ENCODE measurements at places on chromosomes 6 and 20.

- DNase-seq, result no peak
These were observed 3.3 kb upstream of the ASXL1 start for GRCh38 chr20:32354592-32355416.

DNA sequence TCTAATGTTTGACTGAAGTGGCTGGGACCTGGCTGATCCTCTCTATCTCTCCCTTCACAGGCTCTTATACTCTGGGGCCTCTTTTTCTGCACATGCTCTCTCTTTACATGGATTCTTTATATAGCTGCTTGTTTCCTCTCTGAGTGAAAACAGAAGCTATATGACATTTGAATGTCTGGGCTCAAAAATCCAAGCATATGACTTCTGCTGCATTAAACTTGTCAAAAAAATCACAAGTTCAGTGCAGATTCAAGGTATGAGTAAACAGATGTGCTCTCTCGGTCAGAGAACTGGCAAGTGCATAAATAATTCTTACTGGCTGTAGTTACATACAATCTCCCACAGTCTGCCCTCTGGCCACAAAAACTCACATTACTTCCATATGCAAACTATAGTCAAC is 96.6 kb downstream of the LCA5 start:
- DNase-seq, result no peak

DNA sequence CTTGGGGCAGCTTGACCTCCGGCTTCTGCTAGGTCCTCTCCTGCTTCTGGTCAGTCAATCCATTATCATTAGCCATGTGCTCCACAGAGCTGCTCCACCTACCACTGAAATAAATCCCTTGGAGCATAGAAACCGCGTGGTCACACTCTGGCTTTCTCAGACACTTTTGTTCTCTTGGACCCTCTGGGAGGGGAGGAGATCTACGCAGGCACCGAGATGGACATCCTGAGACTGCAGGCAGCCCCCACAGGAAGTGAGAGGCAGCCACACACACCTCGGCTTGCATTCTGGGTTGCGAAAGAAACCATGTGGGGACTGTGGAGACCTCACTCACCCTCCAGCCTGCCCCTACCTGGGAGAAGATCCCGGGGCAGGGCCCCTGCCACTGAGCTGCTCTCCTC is 79.5 kb downstream of the FYN start:
- DNase-seq, result no peak

- no peak for DNase-seq
These were observed 42.2 kb upstream of the OSTM1 start for GRCh38 chr6:108116546-108117426.

DNA sequence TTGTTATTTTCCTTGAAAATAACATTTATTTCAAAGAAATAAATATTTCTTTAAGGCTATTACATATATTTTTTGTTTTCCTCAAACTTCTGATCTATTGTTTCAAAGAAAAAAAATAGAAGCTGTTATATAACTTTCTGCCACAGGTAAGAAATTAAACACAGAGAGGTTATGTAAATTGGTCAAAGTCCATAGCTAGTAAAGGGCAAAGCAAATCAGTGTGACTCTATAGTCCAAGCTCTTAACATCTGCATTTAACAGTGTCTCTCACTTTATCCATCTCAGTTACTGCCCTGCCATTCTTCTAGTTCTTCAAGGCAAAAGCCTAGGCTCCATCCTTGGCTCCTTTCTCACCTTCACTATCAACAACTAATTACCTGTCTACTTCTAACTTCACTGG is 57.1 kb downstream of the RWDD2A start:
- no peak for DNase-seq

GRCh38 chr6:106870069-106870468 is 104.5 kb downstream of the CD24 start:
- DNase-seq, result no peak

- DNase-seq, result no peak
These were observed 588 bp upstream of the ACSS2 start for GRCh38 chr20:34875642-34876405.

DNA sequence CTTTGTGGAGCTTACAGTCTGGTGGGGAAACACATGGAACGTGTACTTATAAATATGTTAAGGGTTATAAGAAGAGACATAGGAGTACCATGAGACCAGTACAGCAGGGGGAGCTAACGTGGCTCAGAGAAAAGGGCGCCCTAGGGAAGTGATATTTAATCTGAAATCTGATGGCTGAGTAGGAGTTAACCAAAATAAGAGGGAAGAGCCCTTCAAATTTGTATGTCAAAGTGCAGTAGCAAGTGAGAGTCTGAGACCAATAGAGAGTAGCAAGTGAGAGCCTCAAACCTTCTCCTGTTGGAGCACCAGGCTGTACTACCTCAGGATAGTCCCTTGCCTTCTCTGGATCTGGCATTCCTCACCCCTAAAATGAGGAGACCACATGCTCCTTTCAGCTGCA is 6.1 kb upstream of the PKIG start:
- peak; percentile 31 for DNase-seq

GRCh38 chr6:99548706-99549105 is 19.8 kb downstream of the CCNC start:
- no peak for DNase-seq

DNA sequence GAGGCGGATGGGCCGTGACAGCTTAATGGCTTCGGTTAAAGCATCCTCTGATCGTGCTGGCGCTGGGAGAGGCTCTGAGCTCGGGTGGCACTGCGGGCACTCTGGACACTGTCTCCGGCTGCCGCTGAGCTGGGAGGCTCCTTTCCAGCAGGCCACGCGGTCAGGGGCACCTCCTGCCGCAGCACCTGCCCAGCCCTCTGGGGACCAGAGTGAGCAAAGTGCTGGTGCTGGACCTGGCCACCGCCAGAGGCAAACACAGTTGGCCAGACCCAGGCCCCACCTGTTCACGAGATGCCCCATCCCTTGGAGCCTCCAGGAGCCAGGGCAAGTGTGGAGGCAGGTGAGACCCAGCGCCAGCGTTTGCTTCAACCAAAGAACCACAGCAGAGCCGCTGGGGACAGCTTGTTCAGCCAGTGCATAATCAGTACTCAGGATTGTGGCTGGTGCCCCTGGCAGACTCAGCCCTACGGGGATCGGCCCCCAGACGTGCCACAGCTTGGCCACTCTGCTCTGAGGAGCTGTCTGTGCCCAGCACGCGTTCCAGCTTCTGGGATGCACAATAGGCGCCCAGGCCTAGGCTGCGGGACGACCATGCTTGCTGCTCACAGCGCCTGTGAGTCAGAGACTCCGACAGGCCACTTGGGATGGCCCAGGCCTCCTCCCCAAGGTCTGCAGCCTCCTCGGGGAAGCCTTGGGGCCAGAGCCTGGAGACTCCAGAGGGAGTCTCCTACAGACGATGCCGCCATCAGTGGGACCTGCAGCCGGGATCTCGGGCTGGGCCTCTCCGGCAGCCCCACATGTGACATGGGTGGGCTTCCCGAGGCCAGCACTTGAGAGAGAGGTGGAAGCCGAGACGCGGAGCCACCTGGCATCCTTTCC is 38.2 kb upstream of the SLCO4A1 start:
- DNase-seq, result no peak

DNA sequence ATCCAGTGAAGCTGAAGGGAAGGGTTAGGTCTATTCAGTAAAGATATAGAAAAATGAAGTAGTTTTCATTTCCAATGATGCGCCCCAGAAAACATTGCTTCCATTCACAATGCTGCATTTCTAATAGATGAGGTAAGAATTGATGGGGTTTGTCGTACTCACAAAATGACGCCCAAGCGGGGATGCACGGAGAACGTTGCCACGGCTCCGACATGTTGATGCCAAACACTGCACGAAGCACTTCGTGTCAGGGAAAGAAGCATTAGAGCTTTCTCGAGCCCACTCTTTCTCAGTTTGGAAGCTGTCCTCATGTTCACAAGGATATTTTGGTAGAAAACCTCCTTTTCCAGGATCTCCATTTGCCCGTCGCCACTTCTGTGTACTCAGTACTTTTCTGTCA is 21.6 kb upstream of the MAFB start:
- DNase-seq, result no peak

GRCh38 chr6:118253741-118254140 is 294.4 kb upstream of the PLN start:
- DNase-seq, result no peak

DNA sequence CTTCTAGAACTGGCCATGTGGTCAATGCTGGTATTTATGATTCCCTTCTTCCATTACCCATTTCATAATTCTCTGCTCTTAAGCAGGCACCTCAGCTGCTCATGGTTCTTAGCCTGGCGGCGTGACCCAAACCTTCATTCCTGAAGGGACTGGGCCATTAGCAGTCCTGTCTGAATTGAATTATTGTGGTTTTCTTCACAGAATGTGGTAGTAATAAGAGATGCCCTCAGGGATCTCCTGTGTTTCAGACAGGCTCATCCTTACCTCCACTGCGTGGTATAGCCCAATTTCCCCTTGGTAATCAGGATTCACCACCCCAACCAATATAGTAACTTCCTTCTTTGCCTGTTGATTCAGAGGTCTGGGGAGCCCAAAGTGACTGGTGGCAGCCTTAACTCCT is 37.6 kb downstream of the PKIB start:
- no peak for DNase-seq

GRCh38 chr6:34385793-34386195 is 6.7 kb downstream of the NUDT3 start:
- DNase-seq, result no peak

DNA sequence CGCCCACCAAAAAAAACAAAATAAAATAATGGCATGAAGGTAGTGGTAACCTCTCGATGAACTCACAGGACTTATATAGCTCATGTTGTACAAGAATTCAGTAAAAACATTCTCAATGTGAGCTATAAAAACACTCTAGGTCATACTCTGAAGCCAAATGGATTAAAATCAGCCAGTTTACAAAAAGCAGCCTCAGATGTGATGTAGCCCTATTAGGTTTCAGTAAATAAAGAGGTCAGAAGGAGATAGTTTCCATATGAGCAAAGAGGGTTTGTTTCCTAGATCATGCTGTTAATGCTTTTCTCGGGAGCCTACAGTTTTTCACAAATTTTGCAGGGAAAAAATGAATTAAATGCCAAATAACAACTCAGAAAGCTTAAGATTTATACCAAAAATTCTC is 319.5 kb upstream of the HSF2 start:
- no peak for DNase-seq

- no peak for DNase-seq
These were observed 255.4 kb downstream of the OGFRL1 start for GRCh38 chr6:71544028-71544427.

DNA sequence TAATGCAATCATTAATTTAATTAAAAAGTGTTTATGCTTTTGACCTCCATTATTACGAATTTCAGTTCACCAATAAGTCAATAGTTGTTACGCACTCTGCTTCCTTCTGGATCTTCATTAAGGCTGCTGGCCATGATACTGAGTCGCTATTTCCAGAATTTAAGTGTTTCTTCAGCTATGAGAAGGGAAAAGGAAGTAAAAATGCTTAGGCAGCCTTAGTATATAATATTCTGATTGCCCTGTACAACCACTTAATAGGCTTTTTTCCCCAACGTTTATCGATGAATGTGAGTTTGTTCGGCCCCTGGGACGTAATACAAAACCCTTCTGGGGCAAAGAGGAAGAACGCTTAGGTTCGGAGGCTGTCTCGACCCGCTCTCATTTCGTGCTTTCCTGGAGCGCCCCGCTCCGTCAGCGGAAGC is 644 bp downstream of the OARD1 start:
- DNase-seq, result peak; percentile 69

DNA sequence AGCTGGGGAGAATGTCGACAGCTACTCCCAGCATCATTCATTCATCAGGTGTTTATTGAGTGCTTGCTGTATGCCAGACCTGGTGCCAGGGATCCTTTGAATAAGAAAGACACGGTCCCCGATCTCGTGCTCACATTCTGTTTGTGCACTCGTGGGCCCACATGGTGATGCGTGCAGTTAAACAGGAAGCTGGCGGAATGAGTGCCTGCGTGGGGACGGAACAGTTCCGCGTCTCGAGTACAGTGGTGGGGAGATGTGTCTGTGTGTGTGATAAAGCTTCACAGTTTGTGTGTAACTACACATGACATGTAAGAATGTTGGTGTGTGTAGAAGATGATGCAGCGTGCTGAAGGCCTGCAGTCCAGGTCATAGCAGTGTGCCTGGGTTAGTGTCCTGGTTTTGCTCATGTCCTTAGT is 6.5 kb downstream of the RBM38 start:
- DNase-seq, result no peak

GRCh38 chr20:24148372-24148771 is 159.8 kb upstream of the GGTLC1 start:
- no peak for DNase-seq

GRCh38 chr6:151649835-151650234 is 156.0 kb downstream of the CCDC170 start:
- no peak for DNase-seq

DNA sequence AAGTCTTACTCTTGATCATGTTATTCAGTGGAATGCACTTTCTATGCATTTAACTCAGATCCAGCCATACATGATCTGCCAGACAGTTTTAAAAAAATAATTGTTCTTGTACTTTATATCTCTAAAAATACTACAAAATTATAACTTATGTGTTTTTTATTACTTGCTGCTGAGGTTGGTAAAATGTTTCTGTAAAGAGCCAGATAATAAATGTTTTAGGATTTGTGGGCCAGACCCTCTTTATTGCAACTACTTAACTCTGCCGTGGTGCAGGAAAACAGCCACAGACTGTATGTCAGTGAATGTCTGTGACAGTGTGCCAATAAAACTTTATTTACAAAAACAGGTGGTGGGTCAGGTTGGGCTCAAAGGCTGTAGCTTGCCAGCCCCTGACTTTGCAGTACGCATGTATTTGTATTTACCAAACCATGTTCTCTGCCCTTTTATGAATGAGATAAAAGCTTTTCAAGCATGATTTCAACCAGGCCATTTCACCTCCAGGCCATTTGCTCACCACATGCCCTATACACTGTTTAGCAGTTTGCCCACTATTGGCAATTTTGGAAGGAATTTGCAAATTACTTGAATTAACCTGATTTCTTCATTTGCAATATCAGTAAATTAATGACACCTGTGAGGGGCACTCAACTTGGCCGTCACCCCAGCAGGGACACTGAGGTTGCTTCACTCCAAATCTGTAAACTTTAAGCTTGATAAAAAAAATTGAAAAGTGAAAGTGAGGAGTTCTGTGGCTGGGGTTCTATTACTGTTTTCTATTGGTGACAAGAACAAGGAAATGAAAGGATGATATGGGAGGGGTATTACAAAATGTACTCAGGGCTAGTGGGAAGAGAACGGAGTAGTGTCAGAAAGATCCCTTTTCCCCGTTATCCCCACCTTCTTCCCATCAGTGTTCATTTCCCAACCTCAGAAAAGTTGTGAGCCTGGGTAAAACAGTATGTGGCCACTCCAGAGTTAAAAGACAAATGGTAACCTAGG is 133.4 kb downstream of the CEBPB start:
- DNase-seq, result no peak

GRCh38 chr6:75620381-75621304 is 19.0 kb downstream of the SENP6 start:
- DNase-seq, result no peak

All from iPS-NIHi11 (cell line).